Activated T-cell treated with anti-CD3 and anti-CD28 coated beads for 24 hours (primary cell): ENCODE measurements at places on chromosomes 4 and X.

DNA sequence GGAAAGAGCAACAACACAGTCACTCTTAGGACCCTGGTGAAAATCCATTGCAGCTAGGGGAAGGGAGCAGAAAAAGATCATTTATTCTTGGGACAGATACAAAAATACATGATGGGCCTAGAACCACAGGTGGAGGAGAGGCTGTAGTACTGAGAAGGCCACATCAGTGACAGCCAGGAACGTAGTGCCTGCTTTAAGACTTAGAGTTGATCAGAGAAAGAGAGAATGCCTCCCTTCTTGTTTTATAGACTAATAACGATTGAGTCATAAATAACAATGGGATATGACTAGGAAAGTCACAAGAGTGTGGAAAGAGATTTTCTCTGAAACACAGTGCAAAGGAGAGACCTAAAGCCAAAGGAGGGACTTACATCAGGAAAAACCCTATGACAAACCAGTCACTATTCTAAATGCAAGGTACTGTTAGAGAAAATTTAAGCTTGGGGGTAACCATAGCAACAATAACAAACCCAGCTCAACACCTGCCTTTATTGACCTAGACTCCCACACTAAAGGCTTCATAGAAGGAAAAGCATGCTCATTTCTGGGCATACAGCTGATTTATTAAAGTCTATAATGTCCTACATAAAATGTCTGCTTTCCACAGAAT lies 1015.0 kb upstream of the GRID2 start:
- no peak for DNase-seq

- DNase-seq = no peak
Measured at GRCh38 chrX:154096140-154097002, 1.1 kb downstream of the MECP2 start.

- no peak for DNase-seq
Measured at GRCh38 chrX:152245213-152245612, 106.8 kb upstream of the MAGEA10 start.

- no peak for DNase-seq
Measured at GRCh38 chr4:94453391-94453963, 1.7 kb downstream of the PDLIM5 start.

GRCh38 chr4:23579166-23579565 lies 310.7 kb downstream of the PPARGC1A start:
- no peak for DNase-seq

- DNase-seq = peak; percentile 22
Measured at GRCh38 chrX:11558972-11559371, 106.7 kb downstream of the ARHGAP6 start.

DNA sequence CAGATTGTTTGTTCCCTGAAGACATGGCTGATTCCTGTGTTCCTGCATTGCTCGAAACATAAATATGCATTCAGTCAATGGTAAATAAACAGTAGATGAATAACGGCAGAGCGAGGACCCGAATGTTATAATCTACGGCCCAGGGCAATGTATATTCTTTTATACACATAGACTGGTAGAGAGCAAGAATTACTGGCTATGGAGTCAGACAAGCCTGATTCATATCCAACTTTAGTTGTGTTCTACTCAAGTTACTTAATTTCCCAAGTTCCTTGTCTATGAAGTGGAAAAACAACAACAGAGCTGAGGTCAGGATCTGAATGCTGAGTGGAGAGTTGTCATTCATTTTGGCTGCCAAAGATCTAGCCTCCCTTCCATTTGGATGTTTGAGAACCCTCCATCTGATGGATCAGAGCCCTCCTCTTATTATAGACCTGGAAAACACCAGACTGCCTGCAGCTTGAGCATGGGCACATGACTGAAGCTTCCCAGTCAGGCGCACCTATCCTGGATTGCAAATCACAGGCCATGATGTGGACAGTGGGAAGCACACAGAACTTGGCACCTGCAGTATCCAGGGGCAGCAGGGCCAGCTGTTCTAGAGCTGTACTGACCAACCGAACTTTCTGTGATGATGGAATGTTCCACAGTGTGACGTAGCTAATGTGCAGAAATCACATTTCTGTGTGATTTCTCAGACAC lies 80.1 kb downstream of the FAM184B start:
- DNase-seq = no peak

GRCh38 chr4:53116954-53117353 lies 248.9 kb downstream of the SCFD2 start:
- DNase-seq = no peak

DNA sequence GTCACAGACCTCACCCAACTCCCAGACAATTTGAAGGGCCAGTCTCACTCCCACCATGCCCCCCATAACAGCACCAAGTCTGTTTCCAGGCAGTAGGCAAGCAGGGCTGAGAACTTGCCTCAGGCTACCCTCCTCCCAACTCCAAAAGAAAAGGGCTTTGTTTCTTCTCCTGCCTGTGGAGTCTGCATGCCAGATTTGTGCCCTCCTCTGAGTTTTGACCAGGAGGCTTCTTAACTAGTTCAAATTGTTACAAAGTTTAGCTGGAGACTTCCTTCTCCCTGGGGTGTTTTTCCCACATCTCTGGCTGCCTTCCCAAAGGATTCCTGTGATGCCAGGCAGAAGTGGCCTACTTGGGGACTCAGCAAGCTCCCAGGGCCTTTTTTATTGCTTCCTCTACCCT lies 29.6 kb downstream of the PBDC1 start:
- DNase-seq = no peak

DNA sequence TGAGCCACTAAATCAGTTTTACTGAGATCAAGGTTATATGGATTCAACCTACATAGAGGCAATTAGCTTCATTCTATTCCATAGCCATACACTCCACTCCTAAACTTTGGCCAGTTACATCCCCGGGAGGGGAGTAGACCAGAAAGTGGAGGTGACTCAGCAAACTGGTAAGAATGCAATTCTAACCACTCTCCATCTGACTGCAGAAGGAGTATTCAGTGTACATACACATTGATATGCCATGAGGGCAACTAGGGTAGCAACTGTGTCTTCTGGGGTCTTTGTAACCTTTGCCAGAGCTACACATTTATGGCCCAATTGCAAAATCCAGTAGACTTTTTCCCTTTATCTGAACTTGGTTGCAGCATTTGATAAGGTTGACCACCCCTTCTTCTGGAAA lies 7.6 kb downstream of the SLC25A43 start:
- DNase-seq = no peak

GRCh38 chrX:151386838-151387459 lies 10.1 kb upstream of the VMA21 start:
- DNase-seq = no peak

DNA sequence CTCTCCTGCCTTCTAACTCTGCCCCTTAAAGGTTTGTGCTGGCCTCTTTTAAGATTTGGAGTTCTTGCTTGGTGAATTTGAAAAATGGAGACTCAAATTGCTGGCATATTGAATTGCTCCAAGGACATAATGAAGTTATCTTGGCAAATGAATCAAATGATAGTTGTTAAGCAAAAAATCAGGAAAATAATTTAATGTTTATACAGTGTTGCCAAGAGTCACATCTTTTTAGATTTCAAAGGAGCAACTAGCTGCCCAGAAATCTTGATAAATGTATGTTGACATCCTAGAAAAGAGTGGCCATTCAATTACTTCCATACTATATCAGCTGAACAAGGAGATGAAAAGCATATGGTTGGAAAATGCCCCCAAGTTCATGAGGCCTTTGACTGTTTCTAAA lies 610.0 kb upstream of the LCORL start:
- no peak for DNase-seq

- DNase-seq = no peak
Measured at GRCh38 chrX:129755779-129756650, 17.2 kb downstream of the XPNPEP2 start.

- DNase-seq = no peak
Measured at GRCh38 chr4:33349376-33349775, 2629.2 kb downstream of the PCDH7 start.

DNA sequence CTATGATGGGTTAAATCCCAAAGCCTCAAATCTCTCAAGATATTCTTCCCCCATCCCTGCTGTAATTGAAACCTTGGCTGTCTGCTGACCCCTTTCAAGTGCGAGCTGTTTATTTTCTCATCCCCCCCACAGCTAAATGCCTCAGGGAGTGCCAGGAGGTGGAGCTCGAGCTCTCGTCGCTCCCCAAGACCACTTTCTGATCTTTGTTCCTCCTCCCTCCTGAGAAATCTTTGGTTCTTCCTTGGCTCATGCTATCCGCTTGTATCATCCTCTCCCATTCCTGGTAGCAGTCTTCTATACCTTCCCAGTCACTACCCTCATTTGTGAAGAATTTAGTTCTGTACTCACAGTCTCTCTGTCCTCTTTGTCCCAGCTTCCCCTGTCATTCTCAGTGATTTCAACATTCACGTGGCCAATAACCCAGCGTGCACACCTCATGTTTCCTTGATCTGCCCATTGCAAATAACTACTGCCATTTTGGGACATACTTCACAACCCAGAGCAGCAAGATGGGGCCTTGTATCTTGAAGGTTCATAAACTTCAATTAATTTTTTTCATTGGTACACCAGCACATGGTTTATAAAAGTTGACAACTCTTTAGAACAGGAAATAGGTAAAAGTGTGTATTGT lies 9.2 kb upstream of the SLC25A43 start:
- no peak for DNase-seq

GRCh38 chr4:26179316-26179760 lies 141.5 kb upstream of the RBPJ start:
- DNase-seq = no peak

- no peak for DNase-seq
Measured at GRCh38 chr4:52876069-52876468, 14.0 kb downstream of the RASL11B start.

DNA sequence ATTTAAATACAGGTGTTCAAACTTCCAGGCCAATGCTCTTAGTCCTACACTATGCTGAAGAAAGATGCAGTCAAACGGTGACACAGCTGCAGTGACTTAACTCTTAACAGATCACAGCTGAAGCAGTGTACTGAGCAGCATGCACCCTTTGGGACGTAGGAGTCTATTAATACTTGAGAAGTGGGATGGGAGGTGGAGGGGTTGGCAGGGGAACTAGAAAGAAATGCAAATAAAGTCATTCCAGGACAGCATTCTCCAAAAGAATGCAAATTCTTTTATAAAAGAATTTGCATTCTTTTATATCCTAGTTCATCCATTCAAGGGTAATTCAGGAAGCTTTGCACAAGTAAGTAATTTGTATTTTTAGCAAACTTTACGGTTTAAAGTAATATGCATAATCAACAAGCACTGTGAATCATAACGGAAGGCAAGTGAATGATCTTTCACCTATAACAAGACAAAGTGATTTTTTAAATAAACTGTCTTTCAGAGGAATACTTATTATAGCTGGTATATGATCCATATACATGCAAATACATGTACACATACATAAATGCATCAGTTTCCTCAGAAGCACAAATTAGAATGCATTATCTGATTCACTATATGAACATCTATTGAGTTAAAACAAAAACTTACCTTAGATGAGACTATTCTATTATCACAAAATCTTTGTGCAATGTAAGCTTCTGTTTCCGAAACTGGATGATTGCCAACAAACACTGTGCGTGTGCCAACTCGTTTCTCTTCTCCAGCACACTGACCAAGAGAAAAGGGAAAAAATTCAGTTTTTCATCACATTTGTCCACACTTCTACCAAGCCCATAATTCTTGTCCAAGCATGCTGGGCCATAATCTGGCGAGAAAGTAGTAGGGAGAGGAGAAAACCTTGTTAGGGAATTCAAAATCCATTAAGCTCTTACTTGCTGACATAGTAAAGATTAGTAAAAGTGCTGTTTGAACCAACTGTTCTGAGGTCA lies 106.5 kb downstream of the ATP11C start:
- DNase-seq = no peak

DNA sequence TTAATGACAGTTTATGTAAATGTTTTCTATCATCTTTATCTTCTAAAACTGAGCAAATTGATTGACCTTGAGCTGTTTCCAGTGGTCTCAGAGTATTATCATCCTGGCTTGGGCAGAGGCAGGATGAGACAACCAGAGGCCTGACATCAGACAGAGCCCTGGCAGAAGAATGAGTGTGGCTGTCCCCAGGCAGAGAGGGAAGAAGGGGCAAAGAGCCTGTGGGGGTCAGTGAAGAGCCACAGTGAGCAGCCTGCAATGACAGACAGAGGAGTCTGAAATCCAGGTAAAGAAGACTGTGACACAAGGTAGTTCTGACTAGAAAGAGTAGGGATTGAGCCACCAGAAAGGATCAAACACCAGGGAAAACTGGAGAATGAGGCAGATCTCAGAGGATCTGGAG lies 182.4 kb upstream of the ARSJ start:
- no peak for DNase-seq

- DNase-seq = no peak
Measured at GRCh38 chrX:14832586-14832985, 40.3 kb downstream of the FANCB start.

- no peak for DNase-seq
Measured at GRCh38 chr4:107035819-107036583, at the start of gene DKK2. Gene DKK2 (minus strand): TSS chr4:107036313. CDS start chr4:107035591, 722 bp downstream.

DNA sequence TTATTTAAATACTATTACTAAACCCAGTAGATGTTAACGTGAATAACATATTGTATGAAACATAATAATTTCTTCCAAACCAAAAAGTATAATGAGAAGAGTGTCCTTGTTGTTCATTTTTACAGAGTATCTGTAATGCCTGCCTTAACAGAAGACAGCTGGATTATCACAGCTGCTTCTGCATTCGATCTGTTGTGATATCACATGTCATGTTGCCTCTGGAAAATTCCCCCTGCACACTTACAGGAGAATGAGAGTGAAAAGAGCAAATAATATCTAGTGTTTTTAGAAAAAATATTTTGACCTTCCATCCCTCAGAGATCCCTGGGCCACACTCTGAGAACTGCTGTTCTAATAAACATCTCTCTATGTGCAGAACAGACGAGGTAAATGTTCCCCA lies 240.1 kb upstream of the NOCT start:
- no peak for DNase-seq

- DNase-seq = no peak
Measured at GRCh38 chr4:184994623-184995010, 23.7 kb upstream of the HELT start.

DNA sequence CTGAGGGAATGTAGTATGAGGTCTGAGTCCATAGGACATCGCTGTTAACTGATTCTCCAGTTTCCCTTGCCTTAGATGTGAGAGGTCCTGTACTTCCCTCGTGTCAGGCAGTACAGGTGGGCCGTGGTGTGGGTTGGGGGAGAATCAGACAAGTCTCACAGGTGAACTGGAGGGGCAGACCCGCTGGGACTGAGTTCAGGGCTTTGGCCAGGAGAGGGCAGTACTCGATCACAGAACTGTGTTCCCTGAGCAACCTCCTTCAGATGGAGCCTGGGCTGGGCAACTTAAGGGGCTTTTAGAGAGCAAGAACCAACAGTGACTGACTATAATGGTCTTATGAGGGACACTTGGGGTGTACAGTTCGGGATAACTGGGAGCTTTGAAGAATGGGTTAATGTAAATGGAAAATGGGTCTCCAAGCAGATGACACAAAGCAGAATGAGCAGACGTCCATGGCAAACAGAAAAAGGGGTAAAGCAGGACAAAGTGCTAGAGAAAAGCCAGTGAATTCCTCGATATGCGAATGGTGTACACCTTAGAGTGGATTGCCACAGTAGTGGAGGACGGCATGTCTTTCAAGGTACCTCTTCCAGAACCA lies 83.6 kb downstream of the CCNG2 start:
- peak; percentile 47 for DNase-seq

DNA sequence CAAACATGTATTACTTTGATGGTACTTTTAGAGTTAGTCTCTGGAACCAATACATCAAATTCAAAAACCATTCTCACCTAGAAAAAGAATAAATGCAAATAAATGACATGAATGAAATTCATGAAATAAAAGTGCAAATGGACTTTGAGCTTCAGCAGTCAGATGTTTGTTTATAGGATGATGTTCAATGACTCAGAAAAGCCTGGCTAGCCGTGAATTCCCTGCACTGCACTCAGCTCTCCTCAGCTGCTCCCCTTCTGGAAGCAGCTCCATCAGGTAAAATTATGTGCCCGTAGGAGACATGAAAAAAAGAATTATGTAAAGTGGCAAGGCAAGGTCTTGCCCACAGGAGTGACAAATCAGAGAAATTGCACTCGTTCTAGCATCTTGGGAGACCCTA lies 390.6 kb downstream of the GPM6A start:
- DNase-seq = no peak
